ENCODE measurements at places on chromosomes 1 and 21.

- DNase-seq, result no peak
These were observed 340.0 kb upstream of the DUSP10 start for GRCh38 chr1:222081859-222082258.

GRCh38 chr1:56065729-56066128 lies 513.6 kb downstream of the PLPP3 start:
- no peak for DNase-seq

DNA sequence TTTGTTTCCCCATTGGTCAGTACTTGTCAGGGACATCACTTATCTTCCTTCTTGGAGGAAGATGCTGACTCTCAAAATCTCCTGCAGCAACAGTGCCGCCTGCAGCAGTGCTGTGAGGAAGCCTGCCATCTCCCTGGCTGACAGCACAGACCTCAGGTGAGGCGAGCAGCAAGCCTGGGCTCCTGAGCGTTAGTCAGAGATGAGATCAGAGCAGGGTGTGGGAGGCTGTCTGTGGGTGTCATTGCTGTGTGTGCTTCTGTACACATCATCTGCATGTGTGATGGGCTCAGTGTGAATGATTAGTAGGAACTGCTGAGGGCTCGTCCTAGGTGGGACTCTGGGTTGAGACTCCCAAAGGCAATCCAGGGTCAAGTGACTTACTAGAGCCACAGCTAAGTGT lies 6.1 kb downstream of the STRIP1 start:
- DNase-seq, result no peak

GRCh38 chr1:171800342-171800741 lies 18.9 kb downstream of the METTL13 start:
- DNase-seq, result no peak

GRCh38 chr1:44103270-44104131 lies 15.1 kb upstream of the KLF17 start:
- DNase-seq, result no peak

- DNase-seq, result no peak
These were observed 4.1 kb downstream of the AXDND1 start for GRCh38 chr1:179369751-179370341.
